GM10248 (cell line): ENCODE measurements at places on chromosomes 3 and 15.

GRCh38 chr3:54653456-54654195 is 274.2 kb downstream of the LRTM1 start:
- DNase-seq: no peak

GRCh38 chr3:158847885-158848284 is 46.0 kb downstream of the MFSD1 start:
- DNase-seq: no peak

GRCh38 chr3:185207931-185208746 is 45.7 kb downstream of the EHHADH start:
- peak; percentile 59 for DNase-seq

DNA sequence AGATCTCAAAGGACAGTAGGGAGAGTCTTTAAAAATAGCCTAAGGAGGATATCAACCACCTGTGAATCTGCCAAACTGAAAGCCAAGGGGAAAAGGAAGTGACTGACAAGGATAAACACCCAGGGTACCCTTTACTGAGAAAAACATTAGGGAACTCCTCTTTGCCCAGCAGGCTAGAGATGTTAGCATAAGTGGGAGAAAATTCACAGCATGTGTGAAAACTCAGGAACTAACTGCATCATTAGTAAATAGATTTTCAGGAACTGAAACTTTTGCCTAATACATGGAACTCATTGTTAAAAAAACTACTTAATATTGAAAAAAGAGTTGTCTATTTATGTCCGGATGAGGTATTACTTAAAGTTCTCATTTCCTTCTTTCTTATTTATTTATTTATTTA is 375.5 kb downstream of the NTRK3 start:
- DNase-seq: no peak

DNA sequence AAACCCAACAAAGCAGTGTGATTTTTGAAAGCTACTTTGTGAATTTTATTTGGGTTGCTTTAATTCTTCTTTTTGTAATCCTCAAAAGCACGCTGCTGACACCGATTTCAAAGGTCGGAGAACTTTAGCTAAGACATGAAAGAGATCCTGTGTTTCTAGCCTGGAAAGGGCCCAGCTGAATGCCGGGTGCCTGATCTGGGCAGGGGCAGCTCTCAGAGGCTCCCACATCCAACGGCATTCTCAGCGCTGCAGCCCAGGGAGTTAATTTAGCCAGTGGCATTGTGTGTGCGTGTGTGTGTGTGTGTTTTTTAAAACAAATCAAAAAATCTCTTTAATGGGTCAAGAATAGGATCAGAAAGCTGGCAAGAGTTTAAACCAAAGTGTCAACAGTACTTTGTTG is 6.6 kb downstream of the RBP1 start:
- DNase-seq: no peak

DNA sequence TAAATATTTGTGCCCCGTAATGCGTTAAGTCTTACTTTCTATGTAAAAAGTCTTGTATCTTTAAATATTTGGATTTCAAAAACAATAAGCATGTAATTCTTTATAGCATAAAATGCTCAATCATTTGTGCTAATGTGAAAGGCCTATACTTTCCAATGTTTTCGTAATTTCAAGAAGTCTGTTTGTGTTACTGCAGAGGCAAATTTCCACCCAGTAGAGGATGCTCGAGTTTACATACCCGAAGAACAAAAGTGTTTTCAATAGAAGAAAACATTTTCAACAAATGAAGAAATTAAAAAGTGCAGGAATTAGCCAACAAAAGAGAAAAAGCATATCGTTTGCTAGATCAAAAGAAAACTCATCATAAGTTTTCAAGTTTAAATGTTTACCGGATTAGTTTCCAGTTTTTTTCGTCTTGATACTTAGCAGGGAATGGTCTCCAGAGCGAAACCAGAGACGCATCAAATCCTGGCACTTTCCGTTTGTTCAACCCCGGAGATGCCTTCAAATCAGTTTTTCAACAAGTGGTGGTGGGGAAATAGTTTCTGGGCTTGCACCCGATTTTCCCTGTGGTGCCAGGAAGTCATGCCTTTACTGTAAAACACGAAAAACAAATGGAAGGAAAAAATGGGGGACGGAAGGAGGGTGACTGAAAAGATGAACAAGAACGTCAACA is 1.0 kb downstream of the CGGBP1 start:
- DNase-seq: no peak

- DNase-seq: no peak
Measured at GRCh38 chr15:35507932-35508638, 37.9 kb downstream of the DPH6 start.

DNA sequence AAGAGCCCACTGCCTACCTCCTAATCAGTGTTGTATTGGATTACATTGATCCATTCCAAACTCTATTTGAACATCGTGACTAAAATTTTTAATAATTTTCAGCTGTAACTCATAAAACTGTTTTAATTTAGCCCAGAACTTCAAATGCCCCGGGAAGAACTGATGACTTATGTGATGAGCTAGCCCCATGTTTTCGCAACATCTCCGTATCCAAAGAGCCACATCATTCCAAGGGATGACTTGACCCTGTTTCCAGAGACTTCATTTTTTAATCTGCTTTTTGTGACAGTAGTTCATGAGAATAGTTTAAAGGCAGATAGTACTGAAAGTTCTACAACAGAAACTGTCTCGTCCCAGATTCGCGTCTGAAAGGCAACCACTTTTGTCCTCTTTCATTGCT is 97.4 kb downstream of the STAC start:
- DNase-seq: no peak

- no peak for DNase-seq
Measured at GRCh38 chr3:34483311-34483887, 685.0 kb downstream of the PDCD6IP start.

DNA sequence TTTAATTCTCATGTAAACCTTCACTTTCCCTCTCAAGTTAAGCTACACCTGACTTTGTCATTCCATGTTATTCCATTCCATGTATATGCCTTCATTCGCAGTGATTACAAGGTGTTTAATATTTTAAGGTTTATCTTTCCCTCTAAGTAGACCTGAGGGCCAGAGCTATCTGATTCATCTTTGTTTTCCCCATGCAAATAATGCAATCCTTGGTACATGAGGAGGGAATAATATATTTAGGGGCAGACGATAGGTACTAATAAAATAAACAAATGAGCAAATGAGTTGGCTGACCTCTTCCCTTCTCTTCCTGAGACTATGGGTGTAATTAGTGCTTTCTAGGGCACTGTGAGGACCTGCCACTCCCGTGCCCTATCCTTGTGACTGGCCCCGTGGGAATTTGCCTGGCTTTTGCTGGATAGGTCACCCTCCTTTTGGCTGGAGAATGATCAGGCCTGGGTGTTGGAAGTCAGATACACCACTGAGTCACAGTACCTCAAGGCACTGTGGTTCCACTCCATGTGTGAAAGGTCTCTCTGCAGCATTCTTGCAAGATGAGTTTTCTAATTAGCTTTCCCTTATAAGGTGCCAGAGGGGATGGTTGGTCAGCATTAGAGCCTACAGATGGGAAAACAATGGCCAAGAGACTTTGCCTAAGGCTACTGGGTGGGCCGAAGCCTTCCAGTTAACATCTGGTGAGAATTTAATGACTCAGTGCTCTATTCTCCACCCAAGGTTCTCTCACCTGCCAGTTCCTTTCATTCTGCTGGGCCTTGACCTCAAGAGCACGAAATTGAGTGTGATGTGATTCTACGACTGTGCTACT is 183.2 kb downstream of the P3H2 start:
- no peak for DNase-seq

DNA sequence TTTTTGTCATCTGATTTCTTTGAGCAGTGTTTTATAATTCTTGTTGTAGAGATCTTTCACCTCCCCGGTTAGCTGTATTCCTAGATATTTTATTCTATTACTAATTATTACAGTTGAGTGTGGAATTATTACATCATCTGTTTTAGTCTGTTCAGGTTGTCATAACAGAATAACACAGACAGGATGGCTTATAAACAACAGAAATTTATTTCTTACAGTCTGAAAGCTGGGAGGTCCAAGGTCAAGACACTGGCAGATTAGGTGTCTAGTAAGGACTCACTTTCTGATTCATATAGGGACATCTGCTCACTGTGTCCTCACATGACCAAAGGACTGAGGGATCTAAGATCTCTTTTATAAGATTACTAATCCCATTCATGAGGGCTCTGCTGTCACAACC is 121.3 kb upstream of the THBS1 start:
- no peak for DNase-seq

DNA sequence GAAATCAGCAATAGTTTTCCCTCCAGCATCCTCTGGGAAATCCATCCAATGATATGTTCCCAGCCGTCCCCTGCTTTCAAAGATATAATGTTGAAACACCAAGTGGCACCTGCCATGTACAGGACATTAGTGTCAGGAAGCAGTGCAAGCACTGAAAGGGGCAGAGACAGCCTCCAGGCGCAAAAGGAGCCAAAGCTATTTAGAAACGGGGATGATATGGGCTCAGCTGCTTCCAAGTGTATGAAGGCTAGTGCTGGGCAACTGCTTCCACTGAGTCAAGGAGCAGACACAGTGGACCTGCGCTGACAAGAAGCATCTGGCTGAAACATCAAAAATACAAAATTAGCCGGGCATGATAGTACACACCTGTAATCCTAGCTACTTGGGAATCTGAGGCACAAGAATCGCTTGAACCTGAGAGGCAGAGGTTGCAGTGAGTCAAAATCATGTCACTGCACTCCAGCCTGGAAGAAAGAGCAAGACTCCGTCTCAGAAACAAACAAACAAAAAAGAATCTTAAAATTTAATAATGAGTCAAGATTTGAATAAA is 119.7 kb downstream of the AQP9 start:
- DNase-seq: no peak

- DNase-seq: no peak
Measured at GRCh38 chr3:99903869-99904268, 86.2 kb downstream of the CMSS1 start.

GRCh38 chr15:92706201-92706600 is 50.6 kb upstream of the FAM174B start:
- no peak for DNase-seq

- DNase-seq: no peak
Measured at GRCh38 chr3:108554229-108554628, 35.0 kb downstream of the CIP2A start.

DNA sequence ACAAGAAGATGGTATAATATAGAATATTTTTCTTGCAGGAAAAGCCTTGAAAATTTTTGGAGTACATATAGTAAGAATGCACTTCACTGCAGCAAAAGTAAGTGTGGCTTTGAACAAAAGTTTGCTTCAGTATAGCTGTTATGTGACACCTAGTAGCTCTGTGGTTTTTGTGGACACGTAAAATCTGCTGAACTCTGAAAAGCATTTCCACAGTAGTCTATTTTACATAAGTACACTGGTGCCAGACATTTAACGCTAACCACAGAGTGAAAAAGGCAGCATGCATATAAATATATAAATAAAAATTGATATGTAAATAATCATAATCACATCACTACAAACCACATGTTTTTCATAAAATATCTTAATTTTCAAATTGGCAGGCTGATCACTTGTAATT is 39.8 kb downstream of the CGGBP1 start:
- peak; percentile 17 for DNase-seq

DNA sequence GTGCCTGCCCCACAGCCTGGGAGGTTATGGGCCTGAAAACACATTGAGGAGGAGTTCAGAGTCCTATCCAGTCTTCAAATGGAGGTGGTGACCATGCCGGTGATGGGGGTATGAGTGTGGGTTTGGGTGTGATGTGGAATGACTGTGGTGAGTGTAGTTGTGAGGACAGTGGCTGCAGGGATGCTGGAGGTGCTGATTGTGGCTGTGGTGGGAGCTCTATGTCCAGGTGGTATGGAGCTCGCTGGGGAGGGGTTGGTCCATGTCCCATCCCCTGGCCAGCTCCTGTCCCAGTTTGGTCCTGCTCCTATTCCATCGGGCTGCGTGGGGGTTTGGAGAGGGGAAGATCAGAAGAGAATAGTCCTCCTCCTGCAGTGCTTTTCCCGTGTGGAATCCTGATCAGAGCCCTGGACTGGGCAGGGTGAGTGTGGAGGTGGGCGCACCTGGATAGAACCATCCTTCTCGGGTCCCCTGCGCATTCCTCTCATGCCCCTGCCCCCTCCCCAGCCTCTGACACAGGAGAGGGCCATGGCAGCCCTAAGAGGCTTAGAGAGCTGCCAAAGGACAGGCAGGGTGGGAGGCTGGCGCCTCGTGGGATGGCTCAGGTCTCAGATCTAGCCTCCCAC is 23.0 kb upstream of the GOLGA6C start:
- peak; percentile 18 for DNase-seq

DNA sequence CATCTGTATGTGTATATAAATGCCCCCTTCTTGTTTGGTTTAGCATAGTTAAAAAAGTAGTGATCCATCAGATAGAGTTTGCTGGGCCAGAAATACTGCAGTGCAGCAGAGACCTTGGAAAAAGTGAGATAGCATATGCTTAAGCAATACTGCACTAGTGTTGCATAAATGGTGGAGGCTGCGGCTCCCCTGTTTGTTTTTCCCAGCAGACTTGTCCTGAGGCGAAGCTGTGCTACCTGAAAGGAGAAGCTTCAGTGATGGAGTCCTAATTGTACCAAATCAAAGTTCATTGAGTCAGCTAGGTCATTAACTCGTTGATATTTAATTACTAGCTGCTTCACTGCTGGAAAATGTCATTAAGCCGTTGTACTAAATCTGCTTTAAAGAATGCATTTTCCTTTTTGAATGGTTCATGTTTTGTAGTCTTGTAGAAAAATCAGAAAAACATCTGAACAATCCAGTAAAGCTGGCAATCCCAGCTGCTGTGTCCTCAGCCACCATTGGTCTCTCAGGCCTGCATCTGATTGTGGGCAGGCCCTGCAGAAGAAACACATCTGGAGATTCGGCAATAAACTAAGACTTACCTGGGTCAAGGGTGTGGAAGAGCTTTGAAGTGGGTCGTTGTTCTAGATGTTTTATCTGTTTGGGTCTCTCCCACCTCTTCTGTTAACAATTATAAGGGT is 169.6 kb downstream of the B3GALNT1 start:
- no peak for DNase-seq

- DNase-seq: no peak
Measured at GRCh38 chr15:95561463-95561862, 769.0 kb upstream of the NR2F2 start.

DNA sequence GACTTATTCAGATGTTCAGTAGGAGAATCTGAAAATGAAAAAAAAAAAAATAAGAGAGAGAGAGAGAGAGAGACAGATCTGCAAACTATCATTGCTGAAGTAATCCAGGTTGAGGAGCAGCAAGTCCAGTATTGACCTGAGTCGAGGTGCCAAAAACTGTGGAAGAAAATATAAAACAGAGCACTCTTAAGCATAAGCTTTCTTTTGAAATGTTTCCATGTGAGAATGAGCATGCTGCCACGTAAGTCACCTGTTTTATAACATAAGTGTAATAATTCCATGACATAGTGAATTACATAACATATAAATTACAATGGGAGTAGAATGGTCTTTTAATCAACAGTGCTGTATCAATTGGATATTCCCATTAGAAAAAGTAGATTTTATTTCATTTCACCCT is 218.2 kb downstream of the BCHE start:
- DNase-seq: no peak

- DNase-seq: no peak
Measured at GRCh38 chr3:42964266-42964665, 14.8 kb upstream of the GASK1A start.

GRCh38 chr15:32733281-32733680 is 15.5 kb downstream of the GREM1 start:
- DNase-seq: no peak
